GM10248 (cell line): ENCODE measurements at places on chromosomes 5 and 9.

- peak; percentile 38 for DNase-seq
These were observed 156.4 kb upstream of the RASEF start for GRCh38 chr9:83219154-83219923.

DNA sequence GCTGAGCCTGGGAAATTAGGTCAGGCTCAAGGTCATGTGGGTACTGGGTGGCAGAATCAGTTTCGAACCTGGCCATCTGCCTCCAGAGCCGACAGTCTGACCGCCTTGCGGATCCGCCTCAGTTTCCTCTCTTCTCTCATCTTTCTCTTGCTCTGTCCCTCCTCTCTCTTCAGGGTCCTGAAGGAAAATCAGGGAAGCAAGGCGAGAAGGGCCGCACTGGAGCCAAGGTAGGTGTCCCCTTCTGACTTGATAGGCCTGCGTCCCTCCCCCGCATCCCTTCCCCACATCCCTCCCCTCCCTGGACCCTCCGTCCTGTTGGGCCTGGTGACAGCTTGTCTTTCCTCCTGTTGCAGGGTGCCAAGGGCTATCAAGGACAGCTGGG is 40.8 kb upstream of the ORM1 start:
- DNase-seq = no peak

DNA sequence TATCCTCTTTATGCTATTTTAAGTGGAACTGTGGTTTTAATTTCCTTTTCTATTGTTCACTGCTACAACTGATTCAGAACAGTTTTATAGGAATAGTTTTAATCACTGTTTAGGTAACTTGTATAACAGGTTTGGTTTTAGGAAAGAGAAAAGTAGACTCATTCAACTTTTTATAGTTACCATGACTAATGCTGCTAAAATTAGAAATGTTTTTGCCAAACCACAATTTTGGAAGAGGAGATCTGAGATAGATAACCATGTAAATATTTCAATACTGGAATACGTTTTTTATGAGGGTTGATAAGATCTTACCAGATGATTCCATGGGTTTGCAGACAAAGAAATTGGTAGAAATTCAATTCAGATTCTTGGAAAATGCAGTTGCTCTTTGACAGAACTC is 404.6 kb upstream of the ARRDC3 start:
- DNase-seq = no peak

GRCh38 chr5:59254055-59254687 is 639.4 kb downstream of the PDE4D start:
- DNase-seq = no peak

GRCh38 chr5:138538943-138539627 is 4.0 kb downstream of the ETF1 start:
- DNase-seq = no peak

DNA sequence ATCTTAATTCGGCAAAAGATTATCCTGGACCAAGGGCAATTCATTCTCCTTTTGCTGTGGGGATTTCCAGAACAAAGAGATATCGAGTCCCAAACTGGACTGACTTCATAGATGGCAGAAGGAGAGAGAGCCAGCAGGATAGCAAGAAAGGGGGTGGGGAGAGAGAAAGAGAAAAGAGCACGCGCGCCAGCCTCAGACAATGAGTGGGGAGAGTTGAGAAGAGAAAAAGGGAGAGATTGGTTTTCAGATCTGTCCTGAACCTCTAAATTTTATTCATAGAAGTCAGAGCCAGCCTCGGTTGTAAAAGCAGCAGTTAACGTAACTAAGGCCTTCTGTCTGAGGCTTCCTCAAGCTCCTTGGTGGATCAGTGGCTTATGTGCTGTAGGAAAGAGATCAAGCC is 55.3 kb upstream of the ALDH1B1 start:
- DNase-seq = no peak

- no peak for DNase-seq
These were observed 49.9 kb downstream of the ISL1 start for GRCh38 chr5:51433052-51433710.

- no peak for DNase-seq
These were observed 106.7 kb downstream of the PCSK5 start for GRCh38 chr9:75997206-75997605.

DNA sequence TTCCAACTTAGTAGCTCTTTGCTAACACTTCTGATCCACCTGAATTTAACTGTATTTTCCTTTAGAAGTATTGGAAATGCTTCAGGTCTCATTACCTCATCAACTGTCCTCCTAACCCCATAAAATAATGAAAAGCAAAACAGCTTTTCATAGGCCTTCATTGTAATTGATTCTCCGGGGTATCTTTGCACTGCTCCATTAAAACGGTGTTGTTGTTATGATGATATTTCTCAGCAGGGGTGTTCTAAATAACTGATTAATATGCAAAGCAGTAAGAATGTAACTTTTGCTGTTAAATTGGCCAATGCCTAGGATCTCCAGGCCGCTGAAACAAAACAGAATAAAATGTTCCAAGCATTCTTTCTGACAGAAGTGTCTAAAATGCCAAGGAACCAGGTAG is 1983.2 kb downstream of the EFNA5 start:
- DNase-seq = no peak

DNA sequence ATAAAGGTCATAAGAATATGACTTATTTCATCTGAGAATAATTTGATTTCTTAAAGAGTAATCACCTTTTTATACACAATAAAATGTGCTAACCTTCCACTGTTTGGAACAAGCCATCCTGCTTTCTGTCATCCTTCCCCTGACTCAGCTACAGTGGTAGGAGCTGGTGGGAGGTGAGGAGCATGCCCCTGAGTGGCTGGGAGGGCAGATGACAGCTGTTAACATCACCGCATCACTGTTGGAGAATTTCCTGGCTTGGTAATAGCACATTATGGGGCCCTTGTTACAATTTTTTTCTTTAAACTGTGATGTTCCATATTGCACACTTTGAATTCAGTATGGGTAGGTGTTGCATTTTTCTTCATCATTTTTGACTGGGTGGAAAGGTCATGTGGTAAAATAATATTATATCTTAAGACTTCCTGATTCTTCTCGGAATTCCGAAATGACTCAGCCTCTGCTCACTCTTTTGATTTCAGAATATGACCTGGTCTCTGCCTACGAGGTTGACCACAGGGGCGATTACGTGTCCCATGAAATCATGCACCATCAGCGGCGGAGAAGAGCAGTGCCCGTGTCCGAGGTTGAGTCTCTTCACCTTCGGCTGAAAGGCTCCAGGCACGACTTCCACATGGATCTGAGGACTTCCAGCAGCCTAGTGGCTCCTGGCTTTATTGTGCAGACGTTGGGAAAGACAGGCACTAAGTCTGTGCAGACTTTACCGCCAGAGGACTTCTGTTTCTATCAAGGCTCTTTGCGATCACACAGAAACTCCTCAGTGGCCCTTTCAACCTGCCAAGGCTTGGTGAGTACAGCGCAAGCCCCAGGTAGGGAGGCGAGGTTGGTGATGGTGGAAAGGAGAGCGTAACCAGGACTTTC is 5.8 kb downstream of the ADAMTS16 start:
- no peak for DNase-seq

- DNase-seq = no peak
These were observed 208.6 kb downstream of the FBN2 start for GRCh38 chr5:128329386-128329939.

DNA sequence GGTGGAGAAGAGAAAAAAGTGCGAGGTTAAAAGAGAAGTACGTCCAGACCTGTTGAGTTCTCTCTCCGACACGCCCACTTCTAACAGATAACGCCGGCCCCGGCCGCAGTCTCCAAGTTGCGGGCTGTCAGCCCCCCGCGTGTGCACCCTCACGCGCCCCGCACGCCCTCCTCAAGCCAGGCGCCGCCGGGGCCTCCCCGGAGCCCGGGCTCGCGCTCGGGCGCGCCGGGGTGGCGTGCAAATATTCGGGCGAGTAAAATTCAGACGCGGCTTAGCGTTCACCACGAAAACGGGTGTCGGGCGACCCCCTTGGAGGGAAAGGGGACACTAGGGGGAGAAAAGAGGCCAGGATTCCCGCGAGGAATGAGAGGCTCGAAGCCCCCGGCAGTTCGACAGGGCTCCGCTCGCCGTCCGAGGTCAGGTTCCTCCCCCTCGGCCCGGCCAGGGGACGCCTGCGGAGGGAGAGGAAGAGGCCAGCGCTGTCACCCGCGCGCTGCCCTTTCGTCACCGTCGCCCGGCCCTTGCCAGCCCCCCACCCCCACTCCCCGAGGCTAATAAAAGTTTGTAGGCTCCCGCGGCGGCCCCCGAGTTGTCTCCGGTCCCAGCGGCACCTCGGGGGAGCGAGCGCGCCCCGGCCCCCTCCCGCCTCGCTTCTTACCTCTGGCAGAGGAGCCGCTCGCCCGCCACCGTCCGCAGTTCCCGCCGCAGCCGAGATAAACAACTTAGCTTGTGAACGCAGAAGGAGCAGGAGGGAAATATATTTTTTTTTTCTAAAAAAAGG is 743 bp downstream of the NR3C1 start:
- DNase-seq = peak; percentile 28

DNA sequence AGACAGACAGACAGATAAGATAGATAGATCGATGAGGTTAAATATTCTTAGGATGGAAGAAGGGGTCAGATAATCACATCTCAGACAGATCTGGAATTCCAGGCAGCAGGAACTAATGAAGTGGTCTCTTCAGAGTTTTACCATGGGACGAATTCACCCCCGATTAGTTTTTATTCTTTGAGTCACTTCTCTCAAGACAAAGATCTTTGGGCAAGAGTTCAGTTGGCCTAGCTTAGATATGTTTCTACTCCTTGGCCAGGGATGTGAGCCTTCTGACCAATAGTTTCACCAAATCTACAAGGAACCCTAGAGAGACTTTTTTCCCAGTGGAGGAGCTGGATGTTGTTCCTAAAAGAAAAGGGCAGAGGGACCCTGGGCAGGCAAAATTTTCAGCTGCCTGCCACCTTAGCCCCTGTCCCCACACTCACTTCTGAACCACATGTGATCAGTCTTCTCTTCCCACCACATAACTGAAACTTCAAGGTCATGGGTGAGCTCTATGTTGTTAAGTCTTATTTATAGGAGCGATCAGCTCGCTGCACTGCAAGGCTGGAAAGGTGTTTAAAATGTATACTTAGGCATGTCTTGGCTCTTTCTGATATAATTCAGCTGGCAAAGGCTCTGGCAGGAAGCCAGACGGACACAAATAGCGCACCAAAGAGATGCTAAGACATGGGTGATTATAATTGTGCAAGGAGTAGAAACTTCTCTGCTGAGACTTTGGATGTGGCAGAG is 132.9 kb downstream of the PALM2AKAP2 start:
- no peak for DNase-seq

DNA sequence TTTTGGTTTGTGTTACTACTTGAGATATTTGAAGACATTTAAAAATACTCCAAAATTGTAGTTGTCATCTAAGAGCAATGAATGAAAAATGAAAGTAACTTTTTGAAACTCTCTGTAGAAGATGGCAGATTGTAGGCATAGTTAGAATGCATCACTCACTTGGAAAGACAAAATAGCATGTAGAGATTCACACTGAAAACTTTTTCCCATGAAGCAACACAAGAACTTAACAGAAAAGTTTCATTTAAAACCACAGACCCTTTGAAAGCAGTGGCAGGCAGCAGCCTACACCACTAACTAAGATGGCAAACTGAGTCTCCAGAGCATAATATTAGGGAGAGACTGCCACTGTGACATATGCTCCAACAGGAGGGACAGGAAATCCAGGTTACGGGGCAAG is 18.9 kb upstream of the FAM174A start:
- DNase-seq = no peak

GRCh38 chr9:69899491-69899890 is 78.9 kb downstream of the CFAP95 start:
- no peak for DNase-seq

DNA sequence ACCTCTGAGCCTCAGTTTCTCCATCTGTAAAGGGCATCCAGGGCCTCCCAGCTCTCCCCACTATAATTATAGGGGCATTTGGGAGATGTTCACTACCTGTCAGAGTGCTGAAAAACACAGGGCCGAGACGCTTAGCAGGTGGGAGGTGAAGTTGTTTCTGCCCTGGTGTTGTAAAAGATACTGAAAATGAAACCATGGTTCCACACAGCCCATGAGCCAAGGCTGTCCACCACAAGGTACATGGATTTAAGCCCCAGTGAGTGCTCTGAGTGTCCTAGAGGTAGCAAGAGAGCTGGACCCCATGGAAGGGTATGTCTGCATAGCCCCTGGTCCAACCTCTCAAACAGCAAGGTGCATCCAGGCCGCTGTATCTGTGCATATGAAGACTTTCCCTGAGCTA is 137.5 kb downstream of the C5orf15 start:
- DNase-seq = no peak

DNA sequence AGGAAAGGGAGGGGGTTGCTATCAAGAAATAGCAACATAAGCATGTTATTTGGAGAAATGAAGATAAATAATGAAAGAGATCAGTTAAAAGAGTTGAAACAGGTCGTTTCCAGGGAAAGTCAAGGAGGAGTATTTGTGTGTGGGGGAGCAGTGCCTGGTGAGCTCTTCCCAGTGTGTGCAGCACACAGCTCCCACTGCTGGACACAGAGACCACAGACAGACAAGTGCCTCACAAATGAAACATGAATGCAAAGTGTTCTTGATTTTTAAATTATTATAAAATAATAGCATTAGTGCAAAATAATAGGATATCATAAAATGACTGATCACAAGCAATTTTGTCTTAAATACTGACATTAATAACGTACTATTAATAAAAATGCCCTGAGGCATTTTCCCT is 40.8 kb downstream of the LIFR start:
- DNase-seq = no peak

DNA sequence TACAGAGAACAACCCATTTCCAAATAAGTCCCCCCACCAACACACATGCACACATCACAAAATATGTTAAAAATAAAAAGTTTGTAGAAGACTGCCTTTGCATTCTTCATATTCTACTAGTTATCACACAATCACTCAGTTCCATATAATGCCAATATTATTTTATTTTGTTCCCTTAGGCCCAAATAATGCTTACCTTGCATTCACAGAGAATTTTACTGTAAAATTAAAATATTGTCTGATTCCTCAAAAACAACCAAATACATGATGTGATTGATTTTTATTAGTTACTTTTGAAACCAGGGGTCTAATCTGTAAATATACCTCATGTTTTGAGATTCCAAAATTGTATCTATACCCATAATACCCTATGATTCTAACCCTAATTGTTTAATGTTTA is 536.9 kb downstream of the CDH12 start:
- no peak for DNase-seq

- no peak for DNase-seq
These were observed 59.8 kb downstream of the NDFIP1 start for GRCh38 chr5:142168365-142168764.

DNA sequence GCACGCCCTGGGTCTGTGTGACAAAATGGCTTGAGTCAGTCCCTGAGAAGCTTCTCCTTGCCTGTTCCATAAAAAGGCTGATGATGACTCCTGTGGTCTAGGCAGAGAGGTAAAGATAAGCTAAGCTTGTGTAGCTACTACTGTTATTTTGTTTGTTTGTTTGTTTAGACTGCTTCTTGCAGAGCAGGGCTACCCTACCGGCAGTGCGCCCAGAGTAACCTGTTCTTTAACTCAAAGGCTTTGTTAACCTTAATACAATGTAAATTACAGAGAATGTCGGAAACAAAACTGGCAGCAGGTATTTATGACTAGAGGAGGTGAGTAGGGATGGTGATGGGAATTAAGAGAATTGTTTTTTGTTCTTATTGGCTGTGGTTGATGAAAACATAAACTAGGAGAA is 87.6 kb downstream of the F2RL2 start:
- no peak for DNase-seq
